ENCODE measurements at places on chromosomes 5 and 9.

DNA sequence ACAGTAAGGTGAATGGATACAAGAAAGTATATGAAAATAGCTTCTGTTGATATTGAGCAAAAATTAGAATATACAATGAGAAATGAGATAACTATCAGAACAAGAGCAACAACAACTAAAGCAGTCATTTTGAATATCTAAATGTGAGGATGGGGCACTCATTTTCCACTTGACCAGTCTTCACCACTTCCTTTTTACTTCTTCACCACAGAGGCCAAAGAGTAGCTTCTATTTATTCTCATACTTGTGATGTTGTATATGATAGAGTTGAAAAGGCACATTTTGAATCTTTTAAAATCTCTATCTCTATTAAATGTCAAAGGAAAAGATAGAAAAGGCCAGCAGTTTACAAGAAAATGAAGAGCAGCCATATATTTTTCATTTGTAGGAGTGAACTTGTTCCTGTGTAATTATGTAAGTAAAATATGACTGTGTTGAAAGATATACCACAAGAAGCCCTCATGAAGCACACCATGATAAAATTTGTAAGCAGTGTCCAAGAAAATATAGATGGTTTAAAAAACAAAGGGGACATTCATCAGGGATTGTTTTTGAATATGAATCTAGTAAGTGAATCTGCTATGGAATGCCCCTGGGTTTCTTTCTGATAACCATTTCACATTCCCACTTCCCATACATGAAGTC, 39.2 kb downstream of the ADAMTS19 start:
- no peak for DNase-seq

DNA sequence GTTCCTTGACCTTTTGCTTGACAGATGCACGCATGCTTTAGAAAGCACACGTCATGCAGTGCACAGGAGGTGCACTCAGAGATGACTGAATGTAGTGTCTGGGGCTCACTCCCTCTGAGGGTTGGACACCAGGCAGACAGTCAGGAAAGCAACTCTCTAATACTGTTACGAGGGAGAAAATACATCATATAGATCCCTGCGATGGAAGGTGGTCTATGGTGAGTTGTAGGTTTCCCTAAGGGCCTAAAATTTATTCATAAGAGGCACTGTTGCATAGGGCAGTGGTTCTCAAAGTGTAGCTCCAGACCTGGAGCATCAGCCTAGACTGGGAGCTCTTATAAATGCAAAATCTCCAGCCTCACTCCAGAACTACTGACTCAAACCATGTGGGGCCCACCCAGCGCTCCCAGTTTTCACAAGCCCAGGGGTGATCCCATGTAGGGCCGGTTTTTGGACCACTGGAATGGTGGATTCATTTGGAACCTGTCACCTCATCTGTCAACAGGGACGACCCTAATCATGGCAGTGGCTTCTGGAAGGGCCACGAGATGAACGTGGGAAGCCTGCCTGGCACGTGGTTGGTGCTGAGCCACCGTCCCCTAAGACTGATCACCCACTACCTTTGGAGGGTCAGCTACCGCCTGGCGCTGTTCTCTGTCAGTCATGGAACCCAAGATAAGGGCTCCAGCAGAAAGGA, 16.8 kb upstream of the PHF19 start:
- no peak for DNase-seq

- DNase-seq, result peak; percentile 89
Observed at GRCh38 chr9:83304686-83305085, 233.5 kb downstream of the FRMD3 start.

GRCh38 chr5:173458828-173459609, 130.8 kb upstream of the STC2 start:
- peak; percentile 58 for DNase-seq

- peak; percentile 56 for DNase-seq
Observed at GRCh38 chr5:97629276-97629675, 446.2 kb upstream of the RIOK2 start.

GRCh38 chr9:12054235-12054634, 639.0 kb upstream of the TYRP1 start:
- no peak for DNase-seq

GRCh38 chr5:170046241-170046640, 59.5 kb upstream of the FOXI1 start:
- DNase-seq, result peak; percentile 83

DNA sequence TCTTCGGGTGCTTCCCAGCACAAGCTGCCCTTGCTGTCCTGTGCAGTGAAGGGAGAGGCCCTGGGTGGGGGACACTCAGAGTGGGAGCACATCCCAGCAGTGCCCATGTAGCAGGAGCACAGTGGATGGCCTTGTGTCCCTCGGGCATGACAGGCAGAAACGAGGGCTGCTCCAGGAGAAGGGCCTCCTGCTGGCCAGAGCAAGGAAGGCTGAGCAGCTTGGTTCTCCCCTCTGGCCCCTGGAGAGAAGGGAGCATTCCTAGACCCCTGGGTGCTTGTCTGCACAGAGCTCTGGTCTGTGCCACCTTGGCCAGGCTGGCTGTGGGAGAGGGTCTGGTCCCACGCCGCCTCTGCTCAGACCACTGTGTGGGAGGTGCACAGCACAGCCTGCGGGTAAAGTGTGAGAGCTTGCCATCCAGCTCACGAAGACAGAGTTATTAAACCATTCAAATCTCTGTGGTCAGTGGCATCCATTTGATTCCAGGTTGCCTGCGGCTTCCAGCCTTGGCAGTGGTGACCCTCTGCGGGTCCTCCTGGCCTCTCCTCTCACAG, 18.3 kb downstream of the FBXW5 start:
- no peak for DNase-seq

GRCh38 chr9:131826966-131827525, 87.2 kb upstream of the RAPGEF1 start:
- DNase-seq, result no peak

DNA sequence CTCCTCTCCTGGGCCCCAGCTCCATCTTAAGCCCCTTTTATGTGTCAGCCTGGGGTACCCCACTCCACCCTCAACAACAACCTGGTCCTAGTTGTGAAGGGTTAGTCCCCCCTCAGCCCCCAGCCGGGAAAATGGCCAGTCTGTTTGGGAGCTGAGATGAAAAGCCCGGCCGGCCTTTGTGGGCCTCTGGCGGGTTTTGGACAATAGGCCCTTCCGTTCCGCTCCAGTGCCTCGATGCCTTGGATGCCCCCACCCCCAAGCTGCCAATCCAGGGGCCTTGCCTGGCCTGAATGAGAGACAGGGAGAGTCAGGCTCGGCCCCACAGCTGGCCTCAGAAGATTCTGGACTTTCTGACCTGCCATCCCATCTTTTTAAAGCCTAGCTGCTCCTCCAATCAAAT, 9.2 kb downstream of the CNTFR start:
- DNase-seq, result no peak

GRCh38 chr5:66718374-66719002, 122.3 kb downstream of the MAST4 start:
- no peak for DNase-seq

GRCh38 chr9:106954558-106954957, 91.6 kb downstream of the ZNF462 start:
- no peak for DNase-seq

DNA sequence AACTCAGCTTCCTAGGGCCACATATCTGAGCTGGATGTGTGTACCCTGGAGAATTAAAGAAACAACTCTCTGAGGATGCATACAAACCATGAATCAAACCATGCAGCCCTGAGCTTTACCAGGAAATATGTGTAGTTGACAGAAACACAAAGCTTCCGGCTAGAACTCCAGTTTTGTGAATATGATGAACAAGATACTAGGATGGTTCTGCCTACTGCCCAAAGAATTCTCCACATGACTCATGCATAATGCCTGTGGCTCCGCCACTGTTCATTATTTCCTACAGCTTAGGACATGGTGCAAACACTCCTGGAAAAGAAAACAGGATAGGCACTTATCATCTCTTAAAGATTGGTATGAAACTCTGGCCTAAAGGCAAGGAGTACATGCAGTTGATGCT, 343.4 kb downstream of the DNAH5 start:
- no peak for DNase-seq

DNA sequence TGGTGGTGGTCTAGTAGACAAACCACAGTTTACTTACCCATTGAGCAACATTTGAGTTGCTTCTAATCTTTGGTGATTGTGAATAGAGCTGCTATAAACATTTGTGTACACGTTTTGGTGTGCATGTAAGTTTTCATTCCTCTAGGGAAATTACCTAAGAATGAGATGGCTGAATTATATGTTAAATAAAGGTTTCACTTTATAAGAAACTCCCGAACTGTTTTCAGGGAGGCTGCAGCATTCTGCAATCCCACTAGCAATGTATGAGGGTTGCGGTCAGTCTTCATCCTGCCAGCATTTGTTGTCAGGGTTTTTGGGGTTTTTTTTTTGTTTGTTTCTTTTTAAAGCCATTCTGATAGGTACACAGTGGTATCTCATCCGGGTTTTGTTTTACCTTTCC, 45.7 kb upstream of the PPARGC1B start:
- DNase-seq, result no peak

GRCh38 chr5:371811-372555, 50.5 kb downstream of the AHRR start:
- peak; percentile 14 for DNase-seq

GRCh38 chr5:35202319-35203111, 27.8 kb downstream of the PRLR start:
- peak; percentile 34 for DNase-seq

GRCh38 chr9:21974722-21975409, 19.3 kb downstream of the CDKN2A start:
- DNase-seq, result no peak

- peak; percentile 65 for DNase-seq
Observed at GRCh38 chr9:92480291-92480771, 2.0 kb downstream of the ASPN start.
